ENCODE measurements at places on chromosomes 3 and 15.
A peak's percentile ranks its signal among the peaks of the same experiment; 100 is the strongest.

DNA sequence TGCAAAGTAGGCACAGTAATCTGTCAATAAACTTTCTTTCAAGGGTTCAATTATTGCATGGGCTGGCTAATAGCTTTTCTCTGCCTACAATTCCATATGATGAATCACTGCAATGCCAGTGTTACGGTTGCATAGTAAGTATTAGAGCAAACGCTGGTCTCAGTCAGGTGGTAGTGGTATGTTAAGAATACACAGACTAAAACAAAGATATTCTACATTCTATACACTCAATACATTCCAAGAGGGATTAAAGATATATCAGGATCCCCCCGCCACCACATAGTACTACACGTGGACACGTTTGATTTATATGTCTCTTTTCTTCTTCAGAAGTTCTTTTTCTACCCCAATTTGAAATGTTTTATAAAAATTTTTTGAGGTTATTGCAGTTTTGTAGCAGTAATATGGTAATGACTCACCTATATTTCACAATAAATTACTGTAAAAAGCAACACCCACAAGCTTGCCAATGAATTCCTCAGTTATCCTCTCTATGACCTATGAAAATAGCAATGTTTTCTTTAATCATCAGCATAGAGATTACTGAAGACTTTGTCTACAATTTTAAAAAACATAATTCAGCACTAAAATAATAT is 68.2 kb downstream of the CD200R1L start:
- no peak for DNase-seq

GRCh38 chr3:119600732-119601131 is 3.0 kb downstream of the PLA1A start:
- DNase-seq: no peak

DNA sequence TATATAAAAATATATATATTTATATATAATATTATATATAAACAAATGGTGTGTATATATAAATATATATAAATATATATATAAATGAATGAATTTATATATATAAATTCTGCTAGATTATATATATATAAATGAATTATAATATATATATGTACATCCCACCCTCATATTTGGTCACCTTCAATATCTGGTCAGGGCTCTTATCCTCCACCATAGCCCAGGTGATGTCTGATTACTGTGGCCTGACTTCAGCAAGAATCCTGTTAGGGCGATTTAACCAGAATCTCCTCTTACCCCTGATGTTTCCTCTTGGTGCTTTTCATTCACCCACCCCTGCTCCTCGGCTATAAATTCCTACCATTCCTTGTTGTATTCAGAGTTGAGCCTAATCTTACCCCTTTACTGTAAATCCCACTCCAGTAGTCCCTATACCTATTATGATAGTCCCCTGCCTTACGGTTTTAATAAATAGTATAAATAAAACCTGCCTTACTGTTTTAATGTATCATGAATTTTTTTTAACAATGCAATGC is 439.6 kb downstream of the PLOD2 start:
- DNase-seq: no peak

DNA sequence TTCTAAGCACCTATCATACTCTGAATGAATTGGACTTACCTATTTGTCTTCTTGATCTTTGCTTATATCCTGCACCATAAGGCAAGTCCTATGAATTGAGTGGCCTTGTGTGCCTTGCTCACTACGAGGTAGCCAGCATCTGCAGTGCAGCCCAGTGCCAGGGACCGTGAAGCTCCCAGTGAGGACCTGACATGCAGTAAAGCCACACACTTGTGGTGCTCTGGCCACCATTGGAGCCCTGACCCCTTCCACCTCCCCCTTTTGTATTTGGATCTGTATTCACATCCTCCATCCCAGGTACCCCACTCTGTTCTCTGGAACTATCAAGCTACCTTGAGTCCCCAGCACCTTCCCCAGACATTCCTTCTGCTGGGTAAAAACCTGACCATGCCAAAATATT is 52.1 kb downstream of the BSN start:
- no peak for DNase-seq

GRCh38 chr3:195058336-195059005 is 212.5 kb downstream of the XXYLT1 start:
- no peak for DNase-seq

GRCh38 chr3:130757611-130758150 is 11.1 kb upstream of the PIK3R4 start:
- DNase-seq: no peak

DNA sequence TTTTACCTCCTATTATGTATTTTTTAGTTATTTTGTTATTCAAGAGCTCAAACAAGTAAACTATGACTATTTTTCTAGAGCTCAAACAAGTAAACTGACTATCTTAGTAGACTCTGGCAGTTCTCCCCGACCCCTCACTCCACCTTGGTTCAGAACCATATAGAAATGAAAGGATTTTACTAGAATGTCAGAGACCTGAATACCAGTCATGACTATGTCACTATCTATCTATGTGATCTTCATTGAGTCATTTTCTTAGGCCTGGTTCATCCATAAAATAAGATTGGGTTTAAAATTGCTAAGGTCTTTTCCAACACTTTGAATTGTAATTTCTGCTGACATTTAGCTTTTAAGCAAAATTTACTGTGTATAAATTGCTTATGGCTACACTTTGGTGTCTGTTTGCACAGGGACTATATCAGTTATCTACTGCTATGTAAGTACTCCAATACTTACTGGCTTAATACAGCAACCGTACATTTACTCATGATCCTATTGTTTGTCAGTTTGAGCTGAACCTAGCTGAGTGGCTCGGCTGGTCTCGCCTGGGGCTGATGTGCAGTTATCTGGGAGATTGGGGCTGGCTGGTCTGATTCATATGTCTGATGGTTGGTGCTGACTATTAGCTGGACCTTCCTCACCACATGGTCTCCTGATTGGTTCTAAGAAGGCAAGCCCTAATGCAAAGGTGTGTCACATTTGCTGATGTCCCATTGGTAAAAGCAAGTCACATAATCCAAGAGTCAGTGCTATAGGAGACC is 37.0 kb downstream of the RASA2 start:
- no peak for DNase-seq

DNA sequence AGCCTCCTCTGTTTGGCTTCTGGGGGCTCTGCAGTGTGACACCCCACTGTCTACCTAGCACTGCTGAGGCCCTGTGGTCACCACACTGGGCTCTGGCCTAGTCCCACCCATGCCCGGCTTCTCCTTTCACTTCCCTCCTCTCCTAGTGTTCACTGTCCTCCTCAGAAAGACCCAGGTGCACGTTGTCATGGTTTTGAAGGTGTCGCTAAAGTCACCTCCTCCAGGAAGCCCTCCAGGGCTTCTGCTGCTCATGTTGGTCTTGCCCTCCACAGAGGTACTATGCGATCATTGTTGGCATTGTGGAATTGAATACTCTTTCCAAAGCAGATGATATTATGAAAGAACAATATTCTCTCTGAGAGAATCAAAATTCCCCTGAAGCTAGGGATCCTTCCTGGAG is 163.5 kb downstream of the GABRG3 start:
- no peak for DNase-seq

- DNase-seq: no peak
Observed at GRCh38 chr3:14331251-14331650, 71.2 kb upstream of the SLC6A6 start.

DNA sequence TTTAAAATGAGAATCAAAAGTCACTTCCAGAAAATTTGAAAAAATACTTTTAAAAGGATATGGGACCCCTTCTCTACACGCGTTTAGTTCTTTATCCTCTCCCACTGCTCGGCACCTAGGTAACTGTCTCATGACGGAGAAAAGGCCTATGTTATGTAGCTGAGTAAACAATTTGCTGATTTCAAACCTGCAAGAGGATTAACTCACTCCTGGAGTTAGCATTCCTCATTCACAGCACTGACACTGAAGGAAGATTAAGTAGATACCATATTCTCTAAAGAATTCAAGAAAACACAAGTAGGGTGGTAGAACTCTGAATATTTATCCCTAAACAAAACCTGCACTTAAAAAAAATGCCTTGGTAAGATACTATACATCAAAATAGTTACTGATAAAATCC is 30.2 kb upstream of the PYGO1 start:
- DNase-seq: no peak

GRCh38 chr3:150703299-150703755 is 393 bp downstream of the ERICH6 start:
- DNase-seq: peak; percentile 6

DNA sequence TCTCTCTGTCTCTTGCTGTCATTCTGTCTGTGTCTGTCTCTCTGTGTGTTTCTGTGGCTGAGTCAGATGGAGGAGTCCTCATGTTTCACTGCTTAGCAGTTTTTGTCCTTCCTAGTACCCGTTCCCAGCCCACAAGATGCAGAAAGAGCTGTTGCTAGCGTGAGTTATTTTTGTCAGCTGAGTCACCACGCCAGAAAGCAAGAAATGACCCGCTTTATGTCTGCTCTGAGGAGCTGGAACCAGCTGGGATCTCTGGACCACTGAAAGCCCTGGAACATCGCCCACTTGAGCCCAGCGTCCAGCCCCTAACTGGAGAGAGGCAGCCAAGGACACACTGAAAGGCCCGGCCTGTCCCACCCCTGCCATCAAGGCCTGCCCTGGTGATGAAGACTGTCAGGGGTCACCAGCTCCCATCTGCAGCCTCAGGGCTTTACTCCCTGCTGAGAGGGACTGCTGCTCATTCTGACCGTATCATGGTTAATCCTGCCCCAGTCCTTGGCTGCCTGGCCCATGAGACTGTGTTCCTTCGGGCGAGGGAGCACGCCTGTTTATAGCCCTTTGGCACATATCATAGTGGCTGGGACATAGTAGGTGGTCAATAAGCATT is 101.7 kb upstream of the TPM1 start:
- no peak for DNase-seq

DNA sequence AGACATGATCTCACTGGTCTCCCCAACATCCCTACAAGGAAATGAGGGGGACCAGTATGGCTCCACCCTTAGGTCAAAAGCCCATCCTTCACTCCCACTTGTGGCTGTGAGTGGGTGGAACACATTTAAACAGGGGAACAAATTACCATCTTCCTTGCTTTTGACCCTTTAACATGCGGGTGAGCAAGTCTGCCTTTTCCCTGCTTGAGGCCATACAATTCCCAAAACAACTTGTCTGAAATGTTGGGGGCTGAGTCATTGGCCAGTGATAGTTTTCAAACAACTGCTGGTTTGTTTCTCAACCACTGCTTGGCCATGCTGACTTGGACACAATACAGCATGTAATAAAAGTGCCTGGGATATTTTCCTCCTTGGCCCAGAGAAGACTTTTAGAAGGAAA is 39.6 kb downstream of the COL8A1 start:
- no peak for DNase-seq

GRCh38 chr3:191192941-191193340 is 6.1 kb upstream of the OSTN start:
- no peak for DNase-seq

GRCh38 chr3:13556207-13556606 is 7.3 kb downstream of the FBLN2 start:
- no peak for DNase-seq

- DNase-seq: no peak
Observed at GRCh38 chr15:49041426-49041825, 4.8 kb downstream of the SECISBP2L start.

GRCh38 chr3:134039161-134039862 is 9.6 kb upstream of the SLCO2A1 start:
- DNase-seq: no peak

GRCh38 chr3:148255981-148256969 is 441.4 kb upstream of the AGTR1 start:
- no peak for DNase-seq

DNA sequence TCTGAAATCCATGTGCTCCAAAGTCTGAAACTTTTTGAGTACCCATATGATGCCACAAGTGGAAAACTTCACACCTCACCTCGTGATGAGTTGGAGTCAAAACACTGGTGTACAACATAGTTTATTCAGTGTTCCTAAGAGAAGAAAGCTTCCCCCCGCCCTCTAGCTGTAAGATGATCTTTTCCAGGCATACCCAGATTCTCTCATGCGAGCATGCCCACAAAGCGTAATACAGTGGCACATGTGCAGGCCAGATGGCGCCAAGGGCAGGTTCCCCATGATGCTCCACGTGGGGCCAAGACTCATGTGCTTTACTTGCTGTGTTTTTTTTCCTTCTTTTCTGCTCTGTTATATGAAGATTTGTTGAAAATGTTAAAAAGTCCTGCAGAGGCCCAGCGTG is 104.9 kb upstream of the LRRFIP2 start:
- DNase-seq: no peak

- no peak for DNase-seq
Observed at GRCh38 chr3:90054311-90054710, 946.9 kb downstream of the EPHA3 start.

DNA sequence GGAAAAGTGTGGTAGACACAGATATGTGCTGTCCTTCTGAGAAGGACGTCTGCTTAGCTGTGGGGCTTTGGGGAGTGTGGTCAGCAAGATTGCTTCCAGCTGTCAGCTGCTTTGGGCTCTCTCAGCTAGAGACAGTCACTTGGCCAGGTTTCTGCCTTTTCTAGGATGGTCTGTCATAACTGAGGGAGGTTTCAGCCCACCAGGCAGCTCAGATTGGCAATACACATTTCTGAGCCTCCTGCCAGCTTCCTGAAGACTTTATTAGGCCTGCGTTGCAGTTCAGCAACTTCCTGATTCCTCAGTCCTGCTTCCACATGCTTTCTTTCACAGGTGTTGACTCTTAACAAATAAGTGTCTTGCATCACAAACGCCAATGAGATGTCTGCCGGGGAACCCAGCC is 286.5 kb downstream of the SQOR start:
- DNase-seq: no peak

DNA sequence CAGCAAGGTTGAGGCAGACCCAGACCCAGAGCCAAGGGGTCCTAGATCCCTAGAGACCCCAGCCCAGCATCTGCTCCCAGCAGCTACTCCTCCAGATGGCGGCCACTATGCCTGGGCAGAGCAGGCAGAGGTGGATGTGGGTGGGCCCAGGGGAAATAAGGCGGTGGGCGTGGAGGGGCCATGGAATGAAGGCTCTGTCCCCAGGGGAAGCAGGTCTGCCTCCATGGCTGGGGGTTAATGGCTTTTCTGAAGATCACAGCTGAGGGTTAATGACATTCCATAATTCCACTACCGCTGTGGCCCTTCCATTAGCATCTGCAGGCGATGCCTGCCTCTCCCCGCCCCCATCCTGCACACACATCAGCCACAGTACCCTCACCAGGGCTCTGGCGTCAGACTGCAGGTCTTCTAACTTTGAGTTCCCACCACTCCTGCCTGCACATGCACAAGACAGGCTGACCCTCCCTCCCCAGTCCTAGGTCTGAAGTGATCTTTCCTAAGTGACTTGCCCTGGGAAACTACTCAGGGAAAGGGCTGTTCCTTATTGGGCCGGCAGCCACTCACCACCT is 41.2 kb downstream of the CCDC33 start:
- no peak for DNase-seq

GRCh38 chr15:39430389-39430788 is 150.5 kb upstream of the THBS1 start:
- DNase-seq: no peak

Data from stimulated activated CD8-positive, alpha-beta memory T cell treated with anti-CD3 and anti-CD28 coated beads, Interleukin-15, amount 100 ng/mL, for 24 hours (primary cell).